ENCODE measurements at places on chromosomes 1 and 21.

- no peak for DNase-seq
These were observed 158.8 kb downstream of the URB2 start for GRCh38 chr1:229784834-229785233.

DNA sequence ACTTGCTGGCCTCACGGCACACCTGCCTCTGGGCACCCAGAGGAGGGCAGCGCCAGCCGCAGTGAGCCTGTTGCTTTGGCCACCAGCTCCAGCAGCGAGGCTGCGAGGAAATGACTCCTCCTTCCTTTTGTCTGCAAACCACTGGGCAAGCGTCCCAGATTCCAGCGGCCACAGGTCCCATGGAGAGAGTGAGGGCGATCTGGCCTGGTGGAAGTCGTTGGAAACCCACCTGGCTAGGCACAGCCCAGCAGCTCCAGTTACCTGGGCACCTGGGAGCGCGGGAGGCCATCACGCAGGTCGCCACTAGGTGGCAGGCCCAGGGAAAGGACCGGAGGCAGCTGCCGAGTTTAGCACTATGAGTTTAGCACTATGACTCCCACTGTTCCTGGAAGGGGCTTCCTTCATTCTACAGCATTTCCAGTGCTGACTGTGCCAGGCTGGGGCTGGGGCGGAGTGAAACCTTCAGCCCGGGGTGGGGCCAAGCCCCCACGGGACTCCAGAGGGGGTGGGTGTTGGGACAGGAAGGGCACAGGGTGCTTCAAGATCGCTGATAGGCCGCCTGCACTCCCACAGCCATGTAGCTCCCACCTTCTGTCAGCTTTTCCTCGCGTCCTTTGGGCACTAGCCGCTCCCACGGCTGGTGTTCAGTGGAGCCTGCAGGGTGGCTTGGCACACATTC is 1.1 kb upstream of the ESPN start:
- peak; percentile 69 for DNase-seq

- no peak for DNase-seq
These were observed 37.5 kb downstream of the NEXN start for GRCh38 chr1:77925956-77926355.

DNA sequence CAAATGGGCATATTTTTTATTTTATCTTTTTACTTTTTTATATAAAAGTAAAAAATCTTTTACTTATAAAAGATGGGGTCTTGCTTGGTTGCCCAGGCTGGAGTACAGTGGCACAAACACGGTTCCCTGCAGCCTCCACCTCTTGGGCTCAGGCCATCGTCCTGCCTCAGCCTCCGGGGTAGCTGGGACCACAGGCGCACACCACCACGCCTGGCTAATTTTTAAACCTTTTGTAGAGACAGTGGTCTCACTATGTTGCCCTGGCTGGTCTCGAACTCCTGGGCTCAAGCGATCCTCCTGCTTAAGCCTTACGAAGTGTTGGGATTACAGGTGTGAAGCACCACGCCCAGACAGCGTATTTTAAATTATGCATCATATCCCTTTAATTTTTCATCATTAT is 986 bp downstream of the H6PD start:
- no peak for DNase-seq

DNA sequence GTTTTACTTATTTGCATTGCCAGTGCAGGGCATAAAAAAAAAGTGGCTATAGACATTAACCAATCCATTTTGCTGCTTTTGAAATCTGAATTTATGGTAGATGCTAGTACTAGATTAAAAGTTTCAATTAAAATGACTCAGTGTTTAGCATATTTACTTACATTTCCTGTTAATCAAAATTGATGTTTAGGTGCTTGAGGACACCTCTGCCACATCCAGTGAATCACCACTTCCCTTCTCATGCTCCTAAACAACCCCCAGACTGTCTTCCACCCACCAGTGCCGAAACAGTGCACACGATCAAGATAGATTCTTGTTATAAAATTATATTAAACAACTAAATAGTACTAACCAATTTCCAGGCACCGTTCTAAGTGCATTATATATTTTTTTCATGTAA is 32.7 kb downstream of the HSD17B7 start:
- DNase-seq = peak; percentile 6

- DNase-seq = no peak
These were observed 57.6 kb downstream of the RIMS3 start for GRCh38 chr1:40607921-40608320.

DNA sequence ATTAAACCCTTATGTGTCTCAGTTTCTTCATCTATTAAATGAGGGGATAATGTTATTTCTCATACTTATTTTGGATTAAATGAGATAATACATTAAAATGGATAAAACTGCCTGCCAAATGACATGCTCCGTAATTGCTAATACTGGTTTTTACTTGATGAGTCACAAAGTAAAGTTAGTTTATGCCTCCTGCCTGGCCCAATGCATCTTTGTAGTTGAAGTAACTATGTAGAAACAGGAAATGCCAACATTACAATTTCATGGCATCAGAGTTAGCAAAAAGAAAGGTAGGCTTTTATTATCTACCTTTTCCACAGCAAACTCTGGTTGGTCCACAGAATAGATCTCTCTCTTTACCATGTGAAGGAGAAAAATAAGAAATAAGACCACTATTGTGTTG is 214.5 kb downstream of the TBX15 start:
- DNase-seq = no peak

GRCh38 chr1:25622531-25622930 is 5.9 kb downstream of the MAN1C1 start:
- no peak for DNase-seq

- no peak for DNase-seq
These were observed 6.3 kb downstream of the ACTA1 start for GRCh38 chr1:229427572-229427971.

- no peak for DNase-seq
These were observed 12.3 kb upstream of the PIK3CD start for GRCh38 chr1:9639227-9639626.

DNA sequence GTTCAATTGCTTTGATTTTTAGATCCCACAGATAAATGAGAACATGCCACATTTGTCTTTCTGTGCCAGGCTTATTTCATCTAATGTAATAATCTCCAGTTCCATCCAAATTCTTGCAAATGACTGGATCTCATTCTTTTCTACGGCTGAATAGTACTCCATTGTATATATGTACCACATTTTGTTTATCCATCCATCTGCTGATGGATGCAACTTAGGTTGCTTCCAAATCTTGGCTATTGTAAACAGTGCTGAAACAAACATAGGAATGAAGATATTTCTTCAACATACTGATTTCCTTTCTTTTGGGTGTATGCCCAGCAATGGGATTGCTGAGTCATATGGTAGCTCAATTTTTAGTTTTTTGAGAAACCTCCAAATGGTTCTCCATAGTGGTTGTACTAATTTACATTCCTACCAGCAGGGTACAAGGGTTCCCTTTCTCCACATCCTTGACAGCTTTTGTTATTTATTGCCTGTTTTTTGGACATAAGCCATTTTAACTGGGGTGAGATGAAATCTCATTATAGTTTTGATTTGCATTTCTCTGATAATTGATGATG is 344.4 kb downstream of the KCTD3 start:
- DNase-seq = no peak

GRCh38 chr1:9211291-9211811 is 23.2 kb upstream of the H6PD start:
- DNase-seq = no peak

- DNase-seq = no peak
These were observed 64.2 kb downstream of the MEF2D start for GRCh38 chr1:156436141-156437036.

- DNase-seq = no peak
These were observed 19.3 kb upstream of the IGSF3 start for GRCh38 chr1:116686723-116687352.

DNA sequence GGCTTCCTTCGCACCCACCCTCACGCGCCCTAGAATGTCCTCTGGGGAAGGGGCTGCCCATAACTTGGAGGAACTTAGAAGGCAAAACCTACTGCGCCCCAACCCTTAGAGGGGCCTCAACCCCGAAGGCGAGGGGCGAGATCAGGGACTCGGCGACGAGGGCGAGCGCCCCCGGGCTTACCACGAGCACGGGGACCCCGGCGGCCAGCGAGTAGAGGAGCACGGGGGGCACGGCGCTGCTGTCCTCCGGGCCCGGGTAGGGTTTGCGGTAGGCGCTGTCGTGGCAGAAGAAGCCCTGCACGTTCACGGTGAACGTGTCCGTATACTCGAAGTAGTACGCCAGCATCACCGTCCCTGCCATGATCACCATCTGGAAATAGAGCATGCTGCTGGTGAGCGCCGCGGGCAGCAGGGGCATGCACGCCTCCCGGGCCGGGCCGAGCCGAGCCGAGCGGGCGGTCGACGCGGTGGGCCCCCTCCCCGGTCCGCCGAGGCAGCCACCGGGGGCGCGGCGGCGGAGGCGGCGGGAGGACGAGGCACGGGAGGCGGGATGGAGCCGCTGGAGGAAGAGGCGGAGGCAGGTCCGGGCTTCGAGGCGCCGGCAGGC is 304 bp downstream of the PLPPR5 start:
- peak; percentile 7 for DNase-seq

GRCh38 chr1:203520315-203520714 is 26.4 kb downstream of the OPTC start:
- no peak for DNase-seq

DNA sequence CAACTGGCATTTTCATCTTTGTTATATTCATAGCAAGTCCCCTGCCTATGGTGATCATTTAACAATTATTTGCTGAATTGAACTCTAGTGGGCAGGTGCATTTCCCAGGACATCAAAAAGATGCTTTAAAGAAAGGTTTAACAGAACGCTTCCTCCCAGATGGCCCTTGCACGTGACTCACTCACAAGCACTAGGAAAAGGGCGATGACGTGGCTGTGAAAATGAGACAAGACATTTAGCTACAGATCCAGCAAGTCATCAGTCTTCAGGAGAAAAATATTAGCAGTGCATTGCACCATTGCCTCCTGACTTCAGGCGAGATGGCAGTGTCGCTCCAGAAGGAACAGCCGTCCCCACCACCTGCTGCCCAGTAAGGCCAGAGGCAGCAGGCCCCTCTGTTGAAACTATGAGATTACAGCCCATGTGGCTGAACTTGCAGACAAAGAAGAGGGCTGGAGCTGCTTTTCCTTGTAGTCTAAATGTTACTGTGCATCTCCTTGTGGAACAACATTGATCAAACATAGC is 37.2 kb downstream of the DSCAM start:
- DNase-seq = no peak

DNA sequence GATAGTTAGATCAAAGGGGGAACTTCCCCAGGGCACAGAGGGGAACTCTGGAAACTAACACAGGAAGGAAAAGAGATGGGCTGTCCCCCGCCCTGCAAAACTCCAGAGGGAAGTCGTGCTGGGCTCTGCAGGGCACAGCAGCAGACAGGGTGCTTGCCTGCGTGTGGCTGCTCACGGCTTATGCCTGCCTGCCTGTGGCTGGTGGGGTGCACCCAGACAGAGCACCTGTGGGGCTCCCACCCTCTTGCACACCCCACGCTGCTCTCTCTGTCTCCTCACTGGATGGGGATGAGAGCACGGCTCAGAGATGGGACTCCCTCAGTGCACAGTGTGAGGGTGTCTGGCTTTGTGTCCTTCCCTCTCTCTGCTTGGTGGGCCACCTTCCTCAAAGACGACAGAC is 13.5 kb upstream of the ETV3L start:
- DNase-seq = no peak

- DNase-seq = no peak
These were observed 499 bp upstream of the PLEKHG5 start for GRCh38 chr1:6491966-6492365.

- DNase-seq = no peak
These were observed 883.4 kb upstream of the PRMT6 start for GRCh38 chr1:106173101-106173500.

- no peak for DNase-seq
These were observed 51.1 kb downstream of the SUSD4 start for GRCh38 chr1:223312705-223313414.

DNA sequence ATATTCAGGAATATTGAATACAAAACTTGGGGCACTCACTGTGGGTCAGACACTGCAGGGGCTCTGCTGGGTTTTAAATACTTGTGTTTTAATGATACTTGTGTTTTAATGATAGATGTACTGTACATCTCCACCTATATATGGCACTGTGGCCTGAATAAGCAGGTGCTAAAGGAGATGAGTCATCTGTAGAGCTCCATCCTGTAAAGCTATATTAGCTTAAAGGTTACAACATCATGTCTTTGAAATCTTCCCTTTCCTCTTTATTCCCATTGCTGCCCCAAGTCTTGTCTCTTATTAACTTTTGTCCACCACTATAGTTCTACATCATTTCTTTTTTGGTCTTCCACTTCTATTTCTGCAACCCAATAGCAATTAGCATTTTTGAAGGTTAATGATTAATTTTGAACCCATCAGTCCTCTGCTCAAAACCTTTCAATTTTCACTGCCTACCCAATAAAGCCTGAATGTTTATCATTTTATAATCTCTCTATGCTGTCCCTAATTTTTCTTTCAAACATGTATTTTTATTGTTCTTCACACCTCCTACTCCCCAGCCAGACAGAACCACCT is 113.3 kb upstream of the PTGFR start:
- DNase-seq = no peak

DNA sequence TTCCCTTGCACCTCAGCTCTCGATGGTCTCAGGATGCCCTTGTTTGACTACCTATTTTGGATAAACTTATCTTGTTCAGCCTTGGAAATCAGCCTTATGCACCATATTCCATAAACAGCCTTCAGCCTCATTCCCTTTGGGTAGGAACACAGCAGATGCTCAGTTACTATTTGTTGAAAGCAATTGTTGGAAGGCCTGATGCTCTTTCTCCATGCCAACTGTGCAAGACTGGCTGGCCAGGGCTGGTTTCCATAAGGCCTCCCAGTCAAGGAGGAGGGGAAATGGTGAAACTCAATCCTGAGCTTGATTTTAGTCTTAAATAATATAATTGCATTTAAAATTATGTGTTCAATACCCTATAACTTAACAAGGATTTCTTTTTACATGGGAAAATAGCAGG is 121.1 kb upstream of the DEPDC1 start:
- DNase-seq = no peak

- no peak for DNase-seq
These were observed 138.3 kb downstream of the PTGER3 start for GRCh38 chr1:70909262-70909822.

- DNase-seq = no peak
These were observed 658.3 kb downstream of the LTN1 start for GRCh38 chr21:28334407-28334806.

- DNase-seq = no peak
These were observed 40.5 kb upstream of the ITPKB start for GRCh38 chr1:226779561-226779960.

- DNase-seq = no peak
These were observed 53.9 kb upstream of the GNG12 start for GRCh38 chr1:67887146-67887545.

DNA sequence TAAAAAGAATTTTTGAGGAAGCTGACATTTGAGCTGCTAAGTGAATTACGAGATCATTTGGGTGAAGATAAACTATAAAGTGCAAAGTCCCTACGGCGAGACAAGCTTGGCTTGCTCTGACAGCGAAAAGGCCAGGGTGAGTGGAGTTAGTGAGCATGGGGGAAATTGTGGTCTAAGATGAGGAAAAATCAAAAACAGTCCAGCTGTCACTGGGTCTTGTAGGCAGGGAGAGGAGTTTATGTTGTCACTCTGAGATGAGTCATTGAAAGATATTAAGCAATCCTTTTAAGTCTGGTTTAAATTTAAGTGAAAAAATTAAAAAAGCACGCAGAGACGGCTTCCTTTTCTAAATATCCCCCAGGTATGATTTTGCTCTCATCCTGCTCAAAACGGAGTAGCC is 601.9 kb downstream of the MRPL39 start:
- DNase-seq = no peak

GRCh38 chr1:177130451-177130945 is 34.0 kb downstream of the ASTN1 start:
- no peak for DNase-seq

All from stimulated activated naive CD4-positive, alpha-beta T cell treated with Interleukin-2 at 50 U/mL for 16 hours (primary cell).